ENCODE measurements at places on chromosomes 1 and 21. TPM values are rescaled to one million over a fixed set of nuclear protein-coding genes. Genes with fewer than 3 reads are reported as not detected.

- no peak for DNase-seq
Measured at GRCh38 chr1:8381618-8382017, 63.7 kb downstream of the SLC45A1 start.

- DNase-seq, result no peak
Measured at GRCh38 chr1:156642265-156643048, 540 bp downstream of the BCAN start.

- no peak for DNase-seq
Measured at GRCh38 chr21:39073717-39074116, 109.5 kb downstream of the PSMG1 start.

- no peak for DNase-seq
Measured at GRCh38 chr1:19511116-19511515, 25.8 kb upstream of the CAPZB start.

PSEN2 gene
- total RNA-seq, result 8.9 TPM

CD52 gene
- not detected for total RNA-seq

All from astrocyte (in vitro differentiated cells and primary cell).